ENCODE measurements at places on chromosomes 13 and 19.

- no peak overlapping the region for H3K27ac ChIP-seq
- no peak for DNase-seq
- no peak overlapping the region for H3K4me3 ChIP-seq
- no peaks in the 10 kb centered on the region for H3K4me1 ChIP-seq
- H3K27me3 ChIP-seq: no peaks in the 10 kb centered on the region
These were observed 316.0 kb upstream of the ARGLU1 start for GRCh38 chr13:106883976-106884375.

GRCh38 chr13:80235166-80235966 lies 105.6 kb downstream of the SPRY2 start:
- H3K27ac ChIP-seq: peak overlapping the region; percentile 16
- H3K36me3 ChIP-seq: no peaks in the 10 kb centered on the region
- H3K4me1 ChIP-seq: no peaks in the 10 kb centered on the region
- peak; percentile 58 for DNase-seq
- no peak overlapping the region for H3K4me3 ChIP-seq
- H3K27me3 ChIP-seq: no peaks in the 10 kb centered on the region

DNA sequence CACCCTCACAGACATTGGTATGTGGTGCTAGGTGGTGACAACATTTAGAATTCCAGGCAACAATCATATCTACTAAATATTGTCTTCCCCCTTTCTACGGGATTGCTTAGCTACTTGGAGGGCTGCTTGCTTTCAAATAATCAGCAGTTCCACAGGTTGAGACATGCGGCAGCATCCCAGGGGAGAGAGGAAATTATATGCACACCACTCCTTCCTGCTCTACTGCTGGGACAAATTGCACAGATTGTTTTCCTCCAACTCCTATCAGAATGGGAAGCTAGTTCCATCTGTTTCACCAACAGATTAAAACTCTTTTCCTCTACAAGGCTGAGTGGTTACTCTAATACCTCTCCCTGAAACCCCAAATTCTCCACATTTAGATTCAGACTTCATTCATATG lies 275.4 kb downstream of the DNAJC15 start:
- H3K27ac ChIP-seq: no peak overlapping the region
- H3K36me3 ChIP-seq: no peaks in the 10 kb centered on the region
- no peaks in the 10 kb centered on the region for H3K4me1 ChIP-seq
- H3K4me3 ChIP-seq: no peak overlapping the region
- H3K27me3 ChIP-seq: no peaks in the 10 kb centered on the region

DNA sequence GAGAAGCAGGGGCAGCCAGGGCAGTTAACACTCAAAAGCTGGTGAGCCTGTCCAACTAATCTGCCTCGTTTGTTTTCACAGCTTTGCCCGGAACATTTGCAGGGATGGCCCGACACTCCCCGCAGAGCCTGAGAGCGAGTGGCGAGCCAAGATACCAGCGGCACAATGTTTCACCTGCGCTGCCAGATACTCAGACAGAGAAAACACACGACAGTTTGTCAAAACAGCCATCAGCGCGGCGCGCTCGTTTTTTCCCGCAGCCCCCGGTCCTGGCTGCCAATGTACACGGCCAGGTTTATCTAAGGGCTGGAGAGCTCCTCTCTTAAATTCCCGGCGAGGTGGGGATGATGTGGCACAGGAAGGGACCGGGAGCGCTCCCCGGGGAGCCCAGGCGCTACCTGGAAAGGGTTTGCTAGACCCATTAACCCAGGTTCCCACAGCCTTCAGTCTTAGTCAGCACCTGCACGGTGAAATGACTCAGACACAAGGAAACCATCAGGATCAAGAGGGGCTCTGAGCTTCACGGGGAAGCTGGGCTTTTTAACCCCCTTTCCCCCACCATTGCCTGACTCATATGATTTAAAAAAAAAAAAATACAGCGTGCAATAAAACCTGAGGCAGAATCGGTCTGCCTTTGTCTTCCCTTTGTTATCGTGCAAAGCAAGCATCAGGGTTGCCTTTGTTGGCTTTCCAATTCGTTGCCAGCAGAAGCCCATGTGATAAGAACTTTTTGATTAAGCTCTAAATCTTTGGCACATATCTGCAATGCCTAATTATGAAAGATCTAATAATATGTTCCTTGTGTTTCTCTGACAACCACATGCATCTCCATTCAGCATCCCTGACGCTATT lies 186.2 kb downstream of the EFNB2 start:
- no peaks in the 10 kb centered on the region for H3K36me3 ChIP-seq
- peak overlapping the region; percentile 83 for H3K27ac ChIP-seq
- DNase-seq: peak; percentile 73
- H3K4me3 ChIP-seq: peak overlapping the region; percentile 40
- no peaks in the 10 kb centered on the region for H3K27me3 ChIP-seq

GRCh38 chr13:99894840-99895443 lies 76.6 kb downstream of the ZIC5 start:
- peak overlapping the region; percentile 44 for H3K4me3 ChIP-seq
- H3K27ac ChIP-seq: no peak overlapping the region
- no peaks in the 10 kb centered on the region for H3K36me3 ChIP-seq
- H3K4me1 ChIP-seq: no peaks in the 10 kb centered on the region

- H3K36me3 ChIP-seq: no peaks in the 10 kb centered on the region
- no peaks in the 10 kb centered on the region for H3K27me3 ChIP-seq
- no peak for DNase-seq
- no peaks in the 10 kb centered on the region for H3K4me1 ChIP-seq
- no peak overlapping the region for H3K27ac ChIP-seq
- H3K4me3 ChIP-seq: no peak overlapping the region
These were observed 21.5 kb upstream of the FXYD3 start for GRCh38 chr19:35093941-35094647.

DNA sequence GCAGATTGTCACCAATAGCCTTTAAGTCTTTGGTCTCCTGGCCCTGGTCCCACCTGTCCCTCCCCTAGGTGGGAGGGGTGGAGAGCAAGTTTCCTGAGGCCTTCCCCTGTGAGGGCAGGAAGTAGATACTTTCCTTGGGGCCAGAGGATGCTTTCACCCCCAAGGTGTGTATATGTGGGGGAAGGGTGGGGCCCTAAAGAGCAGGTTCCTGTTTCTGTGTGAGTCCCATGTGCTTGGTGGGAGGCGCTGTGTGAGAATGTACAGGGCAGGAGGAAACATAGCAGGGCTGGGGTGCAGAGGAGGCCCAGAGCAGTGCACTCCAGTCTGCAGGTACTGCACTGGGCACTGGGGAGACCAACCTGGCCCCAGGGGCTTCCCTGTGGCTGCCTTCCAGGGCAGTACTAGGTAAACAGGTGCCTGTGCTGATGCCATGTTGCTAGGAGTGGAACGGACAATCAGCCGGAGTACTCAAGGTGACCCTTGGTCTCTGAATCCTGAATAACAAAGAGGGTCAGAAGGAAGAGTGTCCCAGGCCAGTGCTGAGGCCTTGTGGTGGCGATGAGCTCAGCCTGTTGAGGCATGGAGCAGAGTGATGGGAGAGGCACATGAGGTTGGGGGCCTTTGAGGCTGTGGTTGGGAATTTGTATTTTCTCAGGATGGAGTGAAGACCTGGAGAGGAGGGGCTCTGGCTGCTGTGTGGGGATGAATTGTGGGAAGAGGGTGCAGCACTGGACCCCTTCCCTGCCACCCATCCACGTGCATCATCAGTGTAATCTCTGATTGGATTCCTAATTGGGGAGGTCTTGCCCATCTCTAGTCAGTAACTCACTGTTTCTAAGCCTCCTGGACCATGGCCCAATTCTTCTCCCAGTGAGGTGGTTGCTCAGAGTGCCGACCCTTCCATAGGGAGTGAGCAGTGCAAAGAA lies 5.1 kb downstream of the EGLN2 start:
- peaks cover 57% of the 10 kb centered on the region for H3K4me1 ChIP-seq
- DNase-seq: peak; percentile 86
- H3K27me3 ChIP-seq: no peaks in the 10 kb centered on the region
- H3K27ac ChIP-seq: peak overlapping the region; percentile 82

All from colonic mucosa (tissue), 4 donors.